Activated T-cell treated with anti-CD3 and anti-CD28 coated beads for 48 hours (primary cell): ENCODE measurements at places on chromosomes 6 and 20.

DNA sequence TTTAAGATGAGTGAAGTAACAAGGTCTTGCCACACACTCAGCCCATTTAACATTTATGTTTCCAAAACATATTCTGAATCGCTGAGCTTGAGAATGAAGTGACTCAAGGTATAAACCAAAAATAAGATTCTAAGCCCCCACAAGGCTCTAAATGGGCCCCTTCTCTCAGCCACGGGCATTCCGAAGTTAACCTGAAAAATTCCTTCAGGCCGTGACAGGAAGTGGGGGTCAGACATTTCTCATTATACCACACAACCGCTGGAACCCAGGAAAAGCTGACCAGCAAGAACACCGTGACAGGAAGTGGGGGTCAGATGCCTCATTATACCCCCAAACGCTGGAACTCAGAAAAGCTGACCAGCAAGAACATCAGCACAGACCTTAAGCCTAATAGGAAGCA, 247.9 kb downstream of the ERMARD start:
- DNase-seq = no peak

- DNase-seq = no peak
Measured at GRCh38 chr20:483815-484644, 21.7 kb upstream of the TBC1D20 start.

GRCh38 chr6:28607990-28608389, 82.3 kb downstream of the GPX5 start:
- DNase-seq = no peak

- no peak for DNase-seq
Measured at GRCh38 chr20:62423326-62423706, 4.0 kb downstream of the RBBP8NL start.

GRCh38 chr6:27076116-27076515, 171.4 kb upstream of the PRSS16 start:
- no peak for DNase-seq

GRCh38 chr6:38493931-38494547, 145.7 kb downstream of the BTBD9 start:
- DNase-seq = peak; percentile 66

GRCh38 chr6:149438855-149439254, 38.8 kb downstream of the SUMO4 start:
- no peak for DNase-seq

- DNase-seq = no peak
Measured at GRCh38 chr20:13821876-13822275, 37.0 kb downstream of the NDUFAF5 start.

DNA sequence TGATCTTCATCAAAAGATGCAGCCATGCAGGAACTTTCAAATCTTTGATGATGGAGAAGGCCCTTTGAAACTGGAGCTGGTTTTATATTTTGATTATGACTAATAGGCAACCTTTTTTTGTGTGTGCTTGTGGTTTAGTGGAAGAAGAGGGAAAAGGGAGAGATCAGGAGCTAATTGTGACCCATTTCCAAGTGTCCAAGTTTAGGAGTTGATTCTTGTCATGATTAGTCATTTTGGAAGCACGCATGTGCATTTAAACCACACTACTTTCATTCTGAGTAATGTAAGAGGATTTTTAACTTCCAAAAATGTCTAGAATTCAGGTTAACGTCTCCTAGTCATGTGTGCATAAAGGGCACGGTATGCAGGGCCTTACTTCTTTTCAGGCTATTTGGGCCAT, 3.5 kb downstream of the FOXO3 start:
- DNase-seq = no peak

DNA sequence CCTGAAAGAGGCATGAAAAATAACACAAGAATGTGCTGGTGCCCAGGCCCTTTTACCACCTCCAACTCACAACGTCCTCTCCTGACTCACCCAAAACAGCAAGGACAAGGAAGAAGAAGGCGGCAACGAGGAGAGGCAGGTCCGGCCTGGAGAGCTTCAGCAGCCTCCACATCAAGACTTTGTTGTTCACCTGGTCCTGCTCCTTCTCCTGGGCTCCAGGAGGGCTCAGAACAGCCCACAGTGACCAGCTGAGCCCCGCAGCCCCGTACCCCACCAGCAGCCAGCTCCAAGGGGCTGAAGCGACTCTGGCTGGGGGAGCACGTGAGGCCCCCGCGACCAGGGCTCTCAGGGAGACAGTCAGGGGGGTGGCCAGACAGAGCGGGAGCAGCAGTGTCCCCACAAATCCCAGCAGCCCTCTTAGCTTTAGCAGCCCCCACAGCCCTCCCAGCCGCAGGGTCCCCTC, 857 bp downstream of the TAP2 start:
- DNase-seq = no peak

DNA sequence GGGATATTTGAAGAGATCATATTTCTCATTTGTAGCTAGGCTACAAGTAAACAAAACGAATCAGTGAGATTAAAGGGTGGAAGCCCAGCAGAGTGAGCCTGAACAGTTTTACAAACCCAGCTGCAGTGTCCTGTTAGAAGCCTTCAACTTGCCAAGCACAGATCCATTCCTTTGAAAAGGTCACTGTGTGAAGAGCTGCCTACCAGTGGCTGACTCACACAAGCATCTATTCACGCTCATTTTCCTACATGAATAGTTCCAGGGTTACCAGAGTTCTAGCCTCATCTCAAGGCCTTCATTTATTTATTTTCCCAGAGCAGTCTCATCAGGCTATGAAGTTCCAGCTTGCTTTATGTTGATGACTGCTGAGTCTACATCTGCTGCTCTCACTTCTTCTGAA, 25.7 kb upstream of the MLIP start:
- no peak for DNase-seq

DNA sequence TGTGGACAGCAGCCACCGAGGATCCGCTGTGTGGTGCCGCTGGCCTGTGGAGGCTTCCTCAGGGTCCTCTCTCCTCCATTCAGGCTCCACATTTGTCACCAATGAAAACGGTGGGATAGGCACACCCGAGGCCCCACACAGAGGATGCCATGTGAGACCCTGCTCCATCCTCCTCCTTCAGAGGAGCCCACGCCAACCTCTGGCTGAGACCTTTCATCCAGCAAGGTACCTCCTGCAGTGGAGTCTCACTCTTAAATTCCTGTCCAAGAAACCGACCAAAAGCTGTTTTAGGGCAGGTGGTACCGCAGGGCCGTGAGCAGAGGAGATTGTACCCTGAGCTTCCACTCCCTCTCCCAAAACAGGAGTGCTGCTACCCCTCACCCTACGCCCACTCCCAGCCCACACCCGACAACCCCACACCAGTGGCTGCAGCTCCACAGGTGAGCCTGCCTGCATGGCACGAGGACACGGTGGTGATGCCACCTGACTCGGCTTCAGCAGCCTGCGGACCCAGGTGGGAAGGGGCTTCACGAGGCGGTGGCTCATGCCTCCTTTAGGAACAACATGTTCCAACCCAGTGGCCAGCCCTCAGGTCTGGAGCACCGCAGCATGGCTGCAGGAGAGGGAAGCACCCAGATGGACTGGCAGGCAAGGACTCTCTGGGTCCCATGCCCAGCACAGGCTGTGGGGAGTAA, 237.6 kb upstream of the AFDN start:
- no peak for DNase-seq

GRCh38 chr6:167968091-167968490, 29.4 kb upstream of the KIF25 start:
- DNase-seq = peak; percentile 18

- no peak for DNase-seq
Measured at GRCh38 chr20:62427172-62428001, at the start of gene RBBP8NL. TSS of gene RBBP8NL (minus strand) at chr20:62427539. CDS start at chr20:62419647, 7,892 bp downstream.

- no peak for DNase-seq
Measured at GRCh38 chr6:80608881-80609280, 502.4 kb downstream of the BCKDHB start.

- no peak for DNase-seq
Measured at GRCh38 chr6:138113588-138114210, 6.5 kb upstream of the PERP start.

DNA sequence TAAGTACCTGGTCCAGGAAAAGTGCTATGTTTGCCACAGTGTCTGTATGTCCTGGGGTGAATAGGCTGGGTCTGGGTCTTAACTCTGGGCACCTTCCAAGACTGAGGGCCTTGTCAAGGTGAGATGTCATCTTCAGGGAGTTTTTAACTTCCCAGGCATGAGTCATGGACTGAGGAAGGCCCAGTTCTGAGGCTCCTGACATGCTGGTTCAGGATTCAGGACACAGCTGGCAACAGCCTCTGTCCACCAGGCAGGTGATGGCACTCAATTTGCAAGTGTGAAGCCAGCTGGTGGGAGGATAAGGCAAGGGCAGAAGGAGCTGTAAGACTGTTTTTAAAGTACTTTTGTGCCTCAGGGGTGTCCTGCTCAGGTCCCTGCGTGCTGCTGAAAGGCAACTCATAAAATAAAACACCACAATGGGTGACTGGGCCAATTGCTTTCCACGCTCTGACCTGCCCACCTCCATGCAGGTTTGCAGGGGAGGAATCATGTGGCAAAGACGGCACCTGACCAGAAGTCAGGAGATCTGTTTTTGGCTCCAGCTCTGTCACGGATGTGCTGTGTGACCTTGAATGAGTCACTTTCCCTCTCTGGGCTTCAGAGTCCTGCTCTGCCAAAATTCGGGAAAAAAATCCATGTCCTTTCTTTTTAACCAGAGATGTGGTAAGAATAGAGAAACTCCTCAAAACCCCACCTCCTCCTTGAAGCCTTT, 4.9 kb upstream of the PACSIN1 start:
- no peak for DNase-seq

DNA sequence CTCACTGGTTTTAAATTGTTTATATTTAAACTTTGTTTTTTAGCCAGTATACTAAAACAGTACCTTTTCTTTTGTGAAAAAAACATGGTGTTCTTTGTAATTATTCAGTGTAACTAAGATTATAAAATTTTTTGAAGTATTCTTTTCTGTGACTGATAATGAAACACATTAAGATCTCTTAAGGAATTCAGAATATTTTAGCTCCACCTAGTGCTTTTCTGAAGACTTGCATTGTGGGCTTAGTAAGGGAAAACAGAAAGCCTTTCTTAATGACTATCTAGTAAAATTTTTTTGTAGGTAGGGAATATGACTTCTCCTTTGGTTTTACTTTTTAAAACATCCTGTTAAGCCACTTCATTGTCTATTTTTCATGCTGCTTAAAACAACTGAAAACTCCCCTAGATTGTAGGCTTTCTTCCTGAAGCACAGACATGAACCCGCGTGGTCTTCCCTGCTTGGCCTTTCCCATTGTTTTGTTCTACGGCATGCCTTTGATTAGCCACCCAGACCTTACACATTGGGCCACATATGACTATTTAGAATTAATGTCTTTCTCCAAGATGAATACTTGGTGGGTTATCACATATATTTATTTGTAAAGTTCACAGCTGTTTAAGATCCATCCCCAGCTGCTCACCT, 72.1 kb downstream of the AFDN start:
- no peak for DNase-seq

GRCh38 chr6:5638666-5639065, 368.1 kb downstream of the NRN1 start:
- no peak for DNase-seq

DNA sequence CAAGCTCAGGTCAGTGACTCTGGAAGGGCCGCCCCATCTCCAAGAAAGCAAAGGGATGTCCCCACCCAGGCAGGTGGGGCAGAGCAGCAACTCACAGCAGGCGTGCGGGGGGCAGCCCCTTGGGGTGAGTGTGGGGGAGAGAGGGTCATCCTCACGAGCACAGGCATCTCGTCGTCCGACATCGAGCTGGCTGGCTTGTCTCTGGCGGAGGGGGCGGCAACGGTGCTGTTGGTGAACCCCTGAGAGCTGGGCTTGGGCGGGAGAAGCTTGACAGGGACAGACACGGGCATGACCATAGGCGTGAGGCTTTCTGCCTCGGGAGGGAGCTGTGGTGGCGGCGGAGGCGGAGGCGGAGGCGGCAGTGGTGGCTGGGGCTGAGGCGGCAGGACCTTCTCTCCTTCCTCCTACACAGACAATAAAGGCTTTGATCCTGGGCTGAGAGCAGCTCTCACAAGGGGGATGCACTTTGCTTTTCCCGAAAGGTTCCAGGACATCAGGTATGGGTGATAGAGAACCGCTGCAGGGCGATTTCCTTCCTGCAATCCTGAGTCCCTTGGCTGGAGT, 45.6 kb upstream of the MRPS10 start:
- no peak for DNase-seq

DNA sequence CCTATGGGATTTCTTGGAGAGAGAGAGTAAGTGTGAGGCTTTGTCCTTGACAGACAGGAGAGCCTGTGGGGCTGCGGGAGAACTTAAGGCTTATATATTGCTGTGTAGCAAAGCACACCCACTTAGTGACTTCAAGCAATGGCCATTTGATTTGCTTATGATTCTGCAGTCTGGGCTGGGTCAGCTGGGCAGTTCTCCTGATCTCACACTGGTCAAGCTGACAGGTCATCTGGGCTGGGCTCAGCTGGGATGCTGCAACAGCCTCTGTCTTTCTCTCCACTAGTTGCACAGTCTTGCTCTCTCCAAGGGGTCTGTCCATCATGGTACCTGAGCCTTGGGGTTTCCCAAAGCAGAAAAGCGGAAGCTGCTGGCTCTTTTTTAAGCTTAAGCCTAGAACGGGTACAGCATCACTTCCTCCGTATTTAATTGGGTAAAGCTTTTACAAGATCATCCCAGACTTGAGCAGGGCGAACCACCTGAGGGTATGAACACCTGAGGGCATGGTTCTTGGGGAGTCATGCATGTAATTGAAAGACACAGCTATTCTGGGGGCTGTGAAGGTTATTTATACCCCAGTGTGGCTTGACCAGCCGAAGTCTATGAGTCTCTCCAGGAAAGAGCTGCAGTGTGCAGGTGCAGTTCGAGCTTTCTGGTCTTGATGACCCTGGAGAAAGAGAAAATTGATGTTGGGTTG, 13.3 kb upstream of the GGTLC1 start:
- no peak for DNase-seq

DNA sequence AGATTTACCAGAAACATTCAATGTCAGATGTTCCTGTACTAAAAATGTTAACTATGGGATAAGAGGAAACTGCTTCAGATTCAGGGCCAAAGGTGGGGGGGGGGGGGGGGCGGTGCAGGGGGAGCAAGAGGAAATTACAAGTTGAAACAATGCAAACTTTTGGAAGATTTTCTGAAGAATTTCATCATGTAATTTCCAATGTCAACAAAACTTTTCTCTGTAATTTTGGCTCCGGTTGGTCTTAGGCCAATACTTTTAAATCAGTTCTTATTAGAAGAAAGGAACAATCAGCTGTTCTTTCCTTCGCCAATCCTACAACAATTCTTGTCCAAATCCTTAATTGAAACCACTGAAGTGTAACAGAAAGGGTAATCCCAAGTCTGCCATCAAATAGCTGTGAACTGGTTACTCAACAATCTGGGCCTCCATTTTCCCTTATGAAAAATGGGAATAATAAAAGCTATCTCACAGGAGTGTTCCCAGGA, 13.1 kb downstream of the UQCC1 start:
- no peak for DNase-seq

- no peak for DNase-seq
Measured at GRCh38 chr20:50052550-50053361, 60.2 kb downstream of the UBE2V1 start.

DNA sequence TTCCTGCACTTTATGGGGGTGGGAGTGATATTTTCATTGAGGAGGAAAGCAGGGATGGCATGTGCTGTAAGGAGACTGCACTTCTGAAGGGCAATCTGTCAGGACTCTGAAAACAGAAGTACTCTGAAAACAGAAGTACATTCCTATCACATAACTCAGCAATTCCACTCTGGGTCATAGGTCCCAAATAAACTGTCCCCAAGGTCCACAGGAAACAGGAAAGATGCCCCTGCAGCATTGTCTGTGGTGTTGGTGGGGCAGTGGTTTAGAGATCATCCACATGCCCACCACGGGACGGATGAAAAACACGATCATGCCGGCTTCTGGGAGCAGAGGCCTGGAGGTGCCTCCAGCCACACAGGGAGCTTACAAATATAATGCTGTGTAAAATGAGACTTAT, 150.3 kb downstream of the OTOR start:
- DNase-seq = no peak

- DNase-seq = no peak
Measured at GRCh38 chr20:32534661-32535240, 50.4 kb downstream of the NOL4L start.
